ENCODE measurements at places on chromosomes 1 and 21.

DNA sequence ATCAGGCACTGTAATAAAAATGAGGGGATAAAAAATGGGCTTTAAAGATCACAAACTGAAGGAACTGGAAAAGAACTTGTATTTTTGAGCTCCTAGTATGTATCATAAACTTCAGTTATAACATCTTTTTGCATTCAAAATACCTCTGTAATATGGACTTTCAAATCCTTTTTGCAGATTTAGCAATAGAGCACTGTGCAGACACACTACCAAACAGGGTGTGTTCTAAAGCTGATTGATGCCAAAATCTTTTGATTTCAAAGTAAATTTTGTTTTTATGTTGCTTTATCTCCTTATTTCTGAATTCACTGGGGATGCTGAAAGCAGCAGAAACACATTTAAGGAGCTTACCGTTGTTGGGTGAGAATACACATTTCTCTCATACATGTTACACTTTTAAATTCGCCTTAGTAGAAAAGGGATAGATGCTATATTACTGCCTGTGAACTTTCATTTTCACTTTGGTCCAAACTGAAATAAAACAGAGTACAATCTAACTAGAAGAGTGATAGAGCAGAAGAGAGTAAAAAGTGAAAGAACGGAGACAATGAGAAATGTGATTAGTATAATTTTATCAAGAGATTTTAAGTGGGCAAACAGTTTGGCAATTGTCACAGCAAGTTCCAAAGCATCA lies 1126.6 kb downstream of the BRINP3 start:
- DNase-seq = no peak

DNA sequence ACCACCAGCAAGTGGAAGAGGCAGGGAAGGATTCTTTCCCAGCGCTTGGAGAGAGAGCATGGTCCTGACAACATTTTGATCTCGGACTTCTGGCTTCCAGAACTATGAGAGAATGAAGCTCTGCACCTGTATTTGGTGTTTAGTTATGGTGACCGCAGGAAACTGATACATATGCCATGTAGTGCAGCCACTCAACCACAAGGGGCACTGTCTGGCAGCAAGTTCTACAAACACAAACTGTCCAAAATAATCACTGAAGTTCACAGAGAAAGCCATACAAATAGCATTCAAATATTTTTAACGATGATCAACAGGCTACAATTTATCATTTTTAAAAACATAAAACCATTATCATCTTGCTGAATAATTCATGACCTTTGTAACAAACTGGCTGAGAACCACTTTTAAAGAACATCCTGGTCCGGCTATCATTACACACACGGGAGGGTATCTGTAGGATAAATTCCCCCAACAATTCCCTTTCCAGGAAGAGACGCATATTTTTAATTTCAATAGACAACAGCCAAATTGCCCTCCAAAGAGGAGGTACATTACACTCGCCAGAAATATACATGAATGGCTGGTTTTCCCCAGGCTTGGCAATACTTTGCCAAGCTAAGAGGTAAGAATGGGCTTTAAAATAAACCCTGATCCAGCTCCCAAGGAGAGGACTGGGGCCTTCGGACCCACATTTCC lies 9.2 kb upstream of the CBR3 start:
- peak; percentile 33 for DNase-seq

- no peak for DNase-seq
Observed at GRCh38 chr1:6801966-6802365, 16.7 kb downstream of the CAMTA1 start.

GRCh38 chr1:229989591-229990248 lies 77.3 kb upstream of the GALNT2 start:
- no peak for DNase-seq

GRCh38 chr1:69551476-69552324 lies 16.0 kb upstream of the LRRC7 start:
- no peak for DNase-seq

GRCh38 chr1:32981003-32981901 lies 16.6 kb upstream of the RNF19B start:
- DNase-seq = no peak

DNA sequence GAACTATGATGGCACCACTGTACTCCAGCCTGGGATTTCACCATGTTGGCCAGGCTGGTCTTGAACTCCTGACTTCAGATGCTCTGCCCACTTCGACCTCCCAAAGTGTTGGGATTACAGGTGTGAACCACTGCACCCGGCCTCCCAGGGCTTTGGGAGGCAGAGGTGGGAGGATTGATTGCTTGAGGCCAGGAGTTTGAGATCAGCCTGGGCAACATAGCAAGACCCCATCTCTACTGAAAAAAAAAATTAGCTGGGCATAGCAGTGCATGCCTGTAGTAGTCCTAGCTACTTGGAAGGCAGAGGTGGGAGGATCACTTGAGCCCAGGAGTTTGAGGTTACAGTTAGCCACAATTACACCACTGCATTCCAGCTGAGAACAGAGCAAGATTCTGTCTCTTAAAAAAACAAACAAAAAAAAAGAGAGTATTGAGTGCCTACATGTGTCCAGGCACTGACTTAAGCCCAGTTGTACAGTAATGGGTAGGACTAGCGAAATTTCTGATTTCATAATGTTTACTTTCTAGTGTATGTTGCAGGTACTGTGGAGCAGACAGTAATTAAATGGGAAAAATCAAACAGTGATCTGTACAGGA lies 4.2 kb downstream of the MANEAL start:
- DNase-seq = no peak

Data from NCI-H1436 (cell line).